Stimulated activated CD4-positive, alpha-beta T cell treated with anti-CD3 and anti-CD28 coated beads, Interleukin-15, amount 100 ng/mL, for 48 hours (primary cell): ENCODE measurements at places on chromosomes 6 and 20.
A peak's percentile ranks its signal among the peaks of the same experiment; 100 is the strongest.

GRCh38 chr6:158418501-158418900 is 106.2 kb downstream of the TULP4 start:
- DNase-seq: no peak

GRCh38 chr6:167649476-167649875 is 177.2 kb upstream of the AFDN start:
- no peak for DNase-seq

DNA sequence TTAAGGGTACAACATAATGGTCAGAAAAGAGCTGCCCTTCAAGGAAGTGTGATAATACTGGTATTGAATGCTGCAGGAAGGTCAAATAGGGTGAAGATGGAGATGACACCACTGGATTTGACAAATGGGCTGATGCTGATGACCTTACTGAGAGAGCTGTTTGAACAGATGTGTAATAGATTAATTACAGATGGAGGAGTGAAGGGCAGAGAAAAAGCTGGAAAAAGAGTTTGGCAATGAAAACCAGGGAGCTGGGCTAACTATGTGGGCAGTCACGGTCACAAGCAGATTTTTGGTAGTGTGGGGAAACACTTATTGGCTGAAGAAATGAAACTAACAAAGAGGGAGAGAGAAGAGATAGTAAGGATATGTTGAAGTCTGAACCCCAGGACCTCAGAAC is 83.6 kb upstream of the ENPP5 start:
- DNase-seq: no peak

- DNase-seq: no peak
Measured at GRCh38 chr6:158807515-158808441, 11.4 kb downstream of the EZR start.

- no peak for DNase-seq
Measured at GRCh38 chr6:105514306-105514705, 111.4 kb upstream of the PREP start.

- DNase-seq: peak; percentile 38
Measured at GRCh38 chr6:26571592-26572296, 25.0 kb upstream of the ABT1 start.

DNA sequence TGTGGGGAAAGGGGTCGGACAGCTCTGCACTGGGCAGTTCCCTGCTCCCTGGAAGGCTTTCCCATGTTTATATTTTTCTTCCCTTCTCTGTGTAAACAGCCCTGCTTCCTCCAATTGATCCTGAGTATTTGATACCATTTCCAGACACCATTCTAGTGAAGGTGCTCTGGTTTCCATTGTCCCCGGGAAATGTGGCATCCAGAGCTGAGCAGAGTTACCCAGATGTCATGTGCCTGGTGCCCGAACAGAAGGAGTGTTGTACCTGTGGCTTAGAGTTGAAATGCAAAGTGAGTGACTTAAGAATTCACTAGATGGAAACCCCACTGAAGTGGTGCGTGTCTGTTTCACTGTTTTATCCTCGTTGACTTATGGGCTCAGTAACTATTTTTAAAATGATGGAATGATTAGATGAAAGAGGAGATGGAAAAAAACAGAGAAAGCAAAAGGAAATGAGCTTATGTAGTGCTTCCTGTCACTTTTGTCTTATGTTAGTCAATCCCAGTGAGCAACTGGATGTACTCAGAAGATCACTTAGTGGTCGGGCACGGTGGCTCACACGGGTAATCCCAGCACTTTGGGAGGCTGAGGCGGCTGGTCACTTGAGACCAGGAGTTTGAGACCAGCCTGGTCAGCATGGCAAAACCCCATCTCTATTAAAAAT is 83.8 kb downstream of the SASH1 start:
- DNase-seq: no peak

DNA sequence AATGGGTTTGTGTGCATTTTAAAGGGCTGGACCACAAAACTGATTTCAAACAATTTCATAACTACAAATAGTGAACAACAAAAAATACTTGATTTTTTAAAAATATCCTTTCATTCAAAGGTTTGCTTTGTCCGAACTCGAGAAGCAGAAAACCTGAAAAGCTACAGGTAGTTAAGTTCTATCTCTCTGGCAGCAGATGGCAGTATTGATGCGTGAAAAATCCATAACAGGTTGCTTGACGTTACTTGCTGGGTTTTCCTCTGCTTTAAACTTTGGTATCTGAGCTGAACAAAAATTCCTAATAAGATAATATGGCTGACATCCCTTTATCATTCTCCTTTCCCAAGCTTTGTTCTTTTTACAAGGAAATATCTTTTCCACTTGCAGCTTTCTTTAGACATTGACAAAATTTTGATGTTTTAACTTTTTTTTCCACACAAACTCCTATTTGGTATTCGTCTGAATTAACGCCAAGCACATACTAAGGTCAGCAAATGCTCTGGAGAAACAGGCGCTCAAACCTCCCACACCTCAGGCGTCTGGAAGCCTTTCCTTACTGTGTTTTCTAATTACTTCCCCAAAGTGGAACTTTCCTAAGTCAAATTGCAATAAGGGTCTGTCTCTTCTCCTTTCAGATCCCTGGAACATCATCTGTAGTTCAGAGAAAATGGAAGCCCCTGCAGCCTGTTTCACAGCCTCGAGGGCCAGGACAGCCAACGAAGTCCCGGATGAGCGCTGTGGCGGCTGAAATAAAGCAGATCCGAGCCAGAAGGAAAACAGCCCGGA is 50.3 kb upstream of the GFRAL start:
- DNase-seq: no peak

DNA sequence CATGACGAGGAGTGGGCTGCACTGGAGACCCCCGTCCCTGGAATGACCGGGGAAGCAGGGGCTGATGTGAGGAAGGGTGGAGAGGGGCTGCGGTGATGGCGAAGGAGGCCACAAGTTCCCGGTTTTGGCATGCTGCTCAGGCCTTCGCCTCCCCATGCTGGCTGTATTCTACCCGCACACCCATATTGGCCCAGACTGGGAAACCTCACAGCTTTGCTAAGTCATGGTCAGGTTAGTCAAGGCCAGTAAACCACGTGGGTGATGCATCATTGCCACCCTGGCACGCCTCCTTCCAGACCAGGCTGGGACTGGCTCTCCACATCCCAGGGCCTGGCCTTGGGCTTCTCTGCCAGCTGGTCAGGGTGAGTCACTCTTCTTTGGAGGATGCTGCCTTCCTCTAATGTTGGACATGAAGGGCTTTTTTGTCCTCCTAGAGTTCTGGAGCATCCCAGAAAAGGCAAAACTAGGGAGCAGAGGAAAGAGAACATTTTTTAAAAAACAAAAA is 53.8 kb downstream of the PCNA start:
- no peak for DNase-seq

DNA sequence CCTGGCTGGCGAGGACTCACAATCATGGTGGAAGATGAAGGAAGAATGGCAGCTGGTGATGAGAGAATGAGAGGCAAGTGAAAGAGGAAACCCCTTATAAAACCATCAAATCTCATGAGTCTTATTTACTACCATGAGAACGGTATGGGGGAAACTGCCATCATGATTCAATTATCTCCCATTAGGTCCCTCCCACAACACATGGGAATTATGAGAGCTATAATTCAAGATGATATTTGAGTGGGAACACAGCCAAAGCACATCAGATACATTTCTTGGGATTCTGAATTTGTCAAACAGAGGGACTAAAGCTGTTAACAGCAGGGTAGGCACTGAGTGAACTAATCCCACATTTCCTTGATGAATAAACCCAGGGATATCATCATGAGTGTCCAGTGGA is 116.2 kb upstream of the PLCB4 start:
- DNase-seq: no peak

- DNase-seq: no peak
Measured at GRCh38 chr6:101826678-101827077, 433.2 kb downstream of the GRIK2 start.

- no peak for DNase-seq
Measured at GRCh38 chr6:80676386-80676785, 569.9 kb downstream of the BCKDHB start.

- no peak for DNase-seq
Measured at GRCh38 chr6:17334265-17334664, 53.1 kb downstream of the RBM24 start.

DNA sequence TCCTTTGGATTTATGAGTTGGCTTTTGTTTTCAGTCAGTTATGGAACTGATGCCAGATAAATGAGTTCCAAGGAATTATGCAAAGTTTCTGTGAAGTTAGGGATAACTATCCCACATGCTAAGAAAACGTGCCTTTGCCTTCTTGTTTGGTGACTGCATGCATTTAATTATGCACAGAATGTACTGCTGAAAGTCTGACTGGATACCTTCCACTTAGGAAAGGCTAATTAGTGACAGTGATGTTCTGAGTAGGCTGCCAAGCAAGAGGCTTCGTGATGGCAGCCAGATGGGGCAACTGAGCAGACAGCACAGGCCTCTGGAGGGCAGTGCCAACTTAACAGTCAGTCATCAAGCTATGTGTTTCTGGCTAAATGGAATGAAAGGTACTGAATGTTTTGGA is 289.9 kb downstream of the CD109 start:
- DNase-seq: no peak

DNA sequence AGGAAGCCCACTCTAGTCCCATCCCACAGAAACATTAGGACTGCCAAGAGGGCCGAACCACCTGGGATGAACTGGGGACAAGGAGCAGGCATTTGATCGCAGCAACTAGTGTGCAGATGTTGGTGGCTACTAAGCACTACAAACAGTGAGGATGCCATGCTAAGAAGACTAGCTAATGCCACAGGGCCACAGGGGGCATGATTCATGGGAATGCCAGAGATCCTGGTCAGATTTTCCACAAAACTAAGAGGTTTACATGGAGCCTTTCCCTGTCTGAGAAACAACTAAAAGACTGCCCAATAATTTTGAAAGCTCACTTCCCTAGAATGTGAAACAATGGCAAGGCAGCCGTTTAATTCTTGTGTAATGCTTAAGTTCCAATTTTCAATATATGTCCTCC is 375.9 kb upstream of the PTCHD4 start:
- DNase-seq: no peak

DNA sequence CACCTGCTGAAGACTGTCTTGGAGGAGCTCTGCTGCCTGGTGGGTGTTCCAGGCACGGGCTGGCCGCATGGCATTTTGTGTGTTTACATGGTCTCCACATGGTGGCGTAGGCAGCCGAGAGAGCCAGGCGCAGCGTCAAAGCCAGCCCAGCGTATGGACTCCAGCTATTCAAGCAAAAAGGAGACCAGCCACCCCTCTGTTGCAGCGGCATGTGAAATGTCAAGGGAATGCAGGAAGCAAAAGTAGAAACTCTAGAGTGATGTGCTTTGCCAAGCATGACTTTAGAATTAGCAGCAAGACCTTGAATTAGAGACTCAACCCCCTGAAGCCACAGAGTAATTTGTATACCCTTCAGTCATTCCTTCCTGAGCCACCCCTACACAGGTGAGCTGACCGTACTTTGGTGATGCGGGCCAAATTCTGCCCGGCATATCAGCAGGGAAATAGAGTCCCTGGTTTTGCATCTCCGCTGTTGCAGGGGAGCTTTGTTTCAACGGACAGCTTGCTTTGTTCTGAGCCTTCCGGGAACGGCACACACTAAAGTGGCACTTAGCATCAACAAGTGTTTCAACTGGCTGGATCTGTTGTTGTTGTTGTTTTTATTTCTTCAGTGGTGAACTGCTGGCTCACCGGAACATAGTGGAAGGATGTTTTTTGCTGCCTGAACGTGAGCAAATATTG is 48.5 kb downstream of the FNDC1 start:
- DNase-seq: peak; percentile 1

GRCh38 chr20:53751620-53752318 is 158.1 kb upstream of the ZNF217 start:
- DNase-seq: no peak

DNA sequence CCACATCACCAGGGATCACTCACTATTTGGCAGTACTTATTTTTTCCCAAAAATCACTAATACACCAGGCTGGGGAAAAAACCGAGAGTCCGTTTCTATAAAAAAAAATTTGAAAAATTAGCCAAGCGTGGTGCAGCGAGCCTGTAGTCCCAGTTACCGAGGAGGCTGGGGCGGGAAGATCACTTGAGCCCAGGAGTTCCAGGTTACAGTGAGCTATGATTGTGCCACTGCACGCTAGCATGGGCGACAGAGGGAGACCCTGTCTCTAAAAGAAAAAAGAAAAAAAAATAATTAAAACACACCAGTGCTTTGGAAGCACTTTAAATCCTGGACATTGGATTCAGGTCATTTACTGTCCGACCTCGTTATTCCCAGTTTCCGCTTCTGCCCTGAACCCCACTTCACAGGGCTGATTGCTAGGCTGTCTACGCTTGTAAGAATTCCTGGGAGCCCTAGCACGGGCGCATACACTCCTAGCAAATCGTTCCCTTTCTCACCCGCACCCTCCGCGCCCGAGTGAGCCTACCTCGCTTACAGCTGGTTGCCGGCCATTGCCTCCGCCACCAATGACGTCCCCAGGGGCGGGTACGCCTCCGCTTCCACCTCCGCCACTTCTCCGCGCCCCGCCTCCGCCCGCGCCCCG is at the start of gene TPMT:
TSS of gene TPMT (minus strand) at position 571 of the 643 bp plus-strand sequence. CDS start 5,950 bp downstream, outside the sequence.
- no peak for DNase-seq

- DNase-seq: no peak
Measured at GRCh38 chr20:37396416-37397075, 50.6 kb downstream of the SRC start.

GRCh38 chr6:116922853-116923548 is 46.0 kb downstream of the RFX6 start:
- no peak for DNase-seq
